ENCODE measurements at places on chromosomes 7 and 10. TPM values are rescaled to one million over a fixed set of nuclear protein-coding genes. Genes with fewer than 3 reads are reported as not detected.

The ZNF25 gene
- 1.8 TPM for total RNA-seq

The KIAA1217 gene
- 18.7 TPM for total RNA-seq

The GJC3 gene
- total RNA-seq: not detected

The RGR gene
- total RNA-seq: 0.85 TPM

The GPRIN2 gene
- not detected for total RNA-seq

The BLNK gene
- total RNA-seq: not detected

The FANK1 gene
- 0.85 TPM for total RNA-seq

The NYAP1 gene
- total RNA-seq: 0.08 TPM

The TNS3 gene
- total RNA-seq: 31.9 TPM

The CRTAC1 gene
- total RNA-seq: not detected

The GNAT3 gene
- not detected for total RNA-seq

The CHST3 gene
- total RNA-seq: 17.9 TPM

The FZD8 gene
- 44.6 TPM for total RNA-seq

The PRKCQ gene
- 3.7 TPM for total RNA-seq

The DNAJC9 gene
- 54.0 TPM for total RNA-seq

The UCN3 gene
- not detected for total RNA-seq

The MYO3A gene
- not detected for total RNA-seq

The ECHS1 gene
- 94.4 TPM for total RNA-seq

The SCART1 gene
- total RNA-seq: 7.9 TPM

The CPA4 gene
- total RNA-seq: 22.0 TPM

The LRRC27 gene
- total RNA-seq: 7.7 TPM

The XRCC2 gene
- 13.6 TPM for total RNA-seq

The C10orf67 gene
- total RNA-seq: not detected

The PTPRN2 gene
- total RNA-seq: 0.34 TPM

The OPN1SW gene
- not detected for total RNA-seq

The SEMA3E gene
- 0.61 TPM for total RNA-seq

The CRHR2 gene
- not detected for total RNA-seq

The GLI3 gene
- total RNA-seq: 5.5 TPM

The TMEM176B gene
- not detected for total RNA-seq

The TET1 gene
- 1.3 TPM for total RNA-seq

The SMARCD3 gene
- 15.9 TPM for total RNA-seq

The MCM10 gene
- 26.8 TPM for total RNA-seq

The KCNMA1 gene
- 13.5 TPM for total RNA-seq

The NEUROG3 gene
- not detected for total RNA-seq

The TMEM178B gene
- total RNA-seq: 0.45 TPM

The AGAP9 gene
- total RNA-seq: 4.3 TPM

The IGFBP1 gene
- 0.38 TPM for total RNA-seq

The RADIL gene
- total RNA-seq: not detected

The PAX4 gene
- not detected for total RNA-seq

The AKR1B15 gene
- total RNA-seq: not detected

The PNLIPRP2 gene
- not detected for total RNA-seq

The CALHM2 gene
- 20.2 TPM for total RNA-seq

The ECHDC3 gene
- not detected for total RNA-seq

The CLRN3 gene
- total RNA-seq: not detected

The PAPOLB gene
- not detected for total RNA-seq

The SPDYE16 gene
- total RNA-seq: 0.08 TPM

The ACSL5 gene
- 1.4 TPM for total RNA-seq

The MMP21 gene
- total RNA-seq: not detected

The IFIT1 gene
- 0.79 TPM for total RNA-seq

The DNAAF5 gene
- total RNA-seq: 45.6 TPM

The HOXA5 gene
- 25.2 TPM for total RNA-seq

The MYO1G gene
- 0.13 TPM for total RNA-seq

The FFAR4 gene
- 0.08 TPM for total RNA-seq

The MEST gene
- total RNA-seq: 2.6 TPM

The TEX47 gene
- total RNA-seq: not detected

The CFAP70 gene
- 0.11 TPM for total RNA-seq

The TYSND1 gene
- 17.3 TPM for total RNA-seq

The PTF1A gene
- not detected for total RNA-seq

All from A375 (cell line).